ENCODE measurements at places on chromosomes 1 and 21. TPM values are rescaled to one million over a fixed set of nuclear protein-coding genes. Genes with fewer than 3 reads are reported as not detected.

DNA sequence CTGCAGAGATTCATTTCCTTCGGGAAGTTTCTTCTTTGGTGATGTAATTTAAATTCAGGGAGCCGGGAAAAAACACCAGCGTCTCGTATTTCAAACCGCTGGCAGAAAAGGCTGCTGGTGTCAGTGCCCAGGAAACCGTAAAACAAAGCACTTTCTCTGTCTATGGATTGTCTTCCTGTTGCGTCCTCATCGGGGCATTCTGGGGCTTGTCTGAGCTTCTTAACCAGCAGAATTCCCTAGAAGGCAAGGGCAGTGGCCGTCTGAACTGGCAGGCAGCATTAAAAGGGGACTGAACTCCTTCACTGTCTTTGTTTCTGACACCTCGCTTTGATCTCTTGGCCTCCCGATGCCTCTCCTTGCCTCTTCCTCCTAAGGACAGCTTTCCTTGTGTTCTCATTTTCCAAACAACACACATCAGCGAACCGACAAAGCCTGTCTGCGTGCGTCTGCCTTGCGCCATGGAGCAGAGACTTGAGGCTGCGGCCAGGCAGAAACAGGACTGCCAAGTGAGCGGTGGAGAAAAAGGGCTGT is 391.6 kb upstream of the VAMP3 start:
- no peak for DNase-seq

DNA sequence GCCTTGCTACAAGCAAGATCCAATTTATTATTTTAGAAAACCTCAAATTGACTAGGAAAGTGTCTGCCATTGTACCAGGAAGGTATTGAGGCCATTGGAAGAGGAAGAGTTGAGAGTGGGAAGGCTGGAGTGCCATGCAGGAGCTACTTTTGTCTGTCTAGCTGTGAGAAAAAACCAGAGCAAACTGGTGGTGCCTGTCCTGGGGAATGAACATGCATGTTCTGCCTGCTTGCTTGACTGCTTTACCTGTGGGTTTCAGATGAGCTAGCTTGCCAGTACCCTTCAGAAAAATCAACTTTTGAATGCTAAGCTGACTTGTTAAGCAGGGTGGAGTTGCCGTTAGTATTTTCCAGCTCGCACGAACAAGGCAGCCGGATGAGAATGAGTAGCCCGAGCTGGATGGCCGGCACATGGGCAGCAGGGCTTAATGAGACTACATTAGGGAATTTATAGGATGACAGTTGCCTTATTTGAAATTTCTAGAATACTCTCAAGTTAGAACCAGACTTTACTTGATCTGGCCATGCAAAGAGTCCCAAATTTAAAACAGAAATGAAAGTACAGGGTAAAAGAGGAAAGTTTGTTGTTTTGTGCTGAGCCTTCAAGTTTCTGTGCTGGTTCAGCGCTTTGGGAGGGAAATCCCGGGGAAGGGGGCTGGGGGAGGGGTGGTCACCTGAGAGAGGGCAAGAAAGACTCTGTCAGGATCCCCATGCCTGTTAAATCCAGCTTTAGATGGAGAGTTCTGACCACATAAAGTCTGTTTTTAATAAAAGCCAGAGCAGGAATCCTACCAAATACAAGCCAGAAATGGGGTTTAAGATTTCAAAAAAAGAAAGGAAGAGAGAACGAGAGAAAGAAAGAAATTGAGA is 29.6 kb upstream of the C1orf105 start:
- DNase-seq, result no peak

DNA sequence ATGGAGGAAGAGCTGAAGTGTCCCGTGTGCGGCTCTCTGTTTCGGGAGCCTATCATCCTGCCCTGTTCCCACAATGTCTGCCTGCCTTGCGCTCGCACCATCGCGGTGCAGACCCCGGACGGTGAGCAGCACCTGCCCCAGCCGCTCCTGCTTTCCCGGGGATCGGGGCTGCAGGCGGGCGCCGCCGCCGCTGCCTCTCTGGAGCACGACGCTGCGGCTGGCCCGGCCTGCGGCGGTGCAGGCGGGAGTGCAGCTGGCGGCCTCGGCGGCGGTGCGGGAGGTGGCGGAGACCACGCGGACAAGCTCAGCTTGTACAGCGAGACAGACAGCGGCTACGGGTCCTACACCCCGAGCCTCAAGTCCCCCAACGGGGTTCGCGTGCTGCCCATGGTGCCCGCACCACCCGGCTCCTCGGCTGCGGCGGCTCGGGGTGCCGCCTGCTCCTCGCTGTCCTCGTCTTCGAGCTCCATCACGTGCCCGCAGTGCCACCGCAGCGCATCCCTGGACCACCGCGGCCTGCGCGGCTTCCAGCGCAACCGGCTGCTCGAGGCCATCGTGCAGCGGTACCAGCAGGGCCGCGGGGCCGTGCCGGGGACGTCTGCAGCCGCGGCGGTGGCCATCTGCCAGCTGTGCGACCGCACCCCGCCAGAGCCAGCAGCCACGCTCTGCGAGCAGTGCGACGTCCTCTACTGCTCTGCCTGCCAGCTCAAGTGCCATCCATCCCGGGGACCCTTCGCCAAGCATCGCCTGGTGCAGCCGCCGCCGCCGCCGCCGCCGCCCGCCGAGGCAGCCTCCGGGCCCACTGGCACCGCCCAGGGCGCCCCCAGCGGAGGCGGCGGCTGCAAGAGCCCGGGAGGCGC is 1.3 kb downstream of the TRIM67 start:
- DNase-seq, result no peak

GRCh38 chr1:25206201-25206600 is 26.1 kb downstream of the SYF2 start:
- DNase-seq, result no peak

Gene PTPRC
- total RNA-seq, result 0.79 TPM
